ENCODE measurements at places on chromosomes 3 and 15.
A peak's percentile ranks its signal among the peaks of the same experiment; 100 is the strongest.

DNA sequence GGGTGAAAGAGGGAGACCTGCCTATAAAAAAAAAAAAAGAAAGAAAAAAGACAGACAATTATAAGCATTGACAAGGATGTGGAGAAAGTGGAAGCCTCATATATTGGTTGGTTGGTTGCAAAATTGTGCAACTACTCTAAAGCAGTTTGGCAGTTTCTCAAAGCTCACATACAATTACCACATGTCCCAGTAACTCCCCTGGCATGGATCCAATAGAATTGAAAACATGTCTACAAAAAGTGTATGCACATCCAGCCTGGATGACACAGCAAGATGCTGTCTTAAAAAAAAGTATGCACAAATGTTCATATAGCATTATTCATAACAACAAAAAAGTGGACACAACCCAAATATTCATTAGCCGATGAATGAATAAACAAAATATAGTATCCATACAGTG is 19.5 kb downstream of the SETMAR start:
- no peak for DNase-seq

DNA sequence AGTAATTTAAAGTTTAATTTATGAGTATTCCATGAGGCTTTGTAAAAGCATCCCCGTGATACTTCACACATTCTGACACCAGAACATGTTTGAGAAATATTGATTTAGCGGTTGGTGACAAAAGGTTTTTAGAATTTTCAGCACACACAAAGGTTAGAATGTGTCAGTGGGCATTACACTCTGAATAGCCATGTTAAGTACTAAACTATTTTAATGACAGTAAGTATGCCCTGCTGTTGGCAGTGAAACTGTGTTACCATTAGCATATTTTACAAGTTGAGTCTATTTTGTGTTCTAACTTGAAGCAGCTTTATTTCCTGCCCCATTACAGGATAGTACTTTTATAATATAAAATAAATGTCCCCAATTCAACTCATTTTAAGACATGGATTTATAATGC is 66.5 kb downstream of the ADAMTSL3 start:
- no peak for DNase-seq

DNA sequence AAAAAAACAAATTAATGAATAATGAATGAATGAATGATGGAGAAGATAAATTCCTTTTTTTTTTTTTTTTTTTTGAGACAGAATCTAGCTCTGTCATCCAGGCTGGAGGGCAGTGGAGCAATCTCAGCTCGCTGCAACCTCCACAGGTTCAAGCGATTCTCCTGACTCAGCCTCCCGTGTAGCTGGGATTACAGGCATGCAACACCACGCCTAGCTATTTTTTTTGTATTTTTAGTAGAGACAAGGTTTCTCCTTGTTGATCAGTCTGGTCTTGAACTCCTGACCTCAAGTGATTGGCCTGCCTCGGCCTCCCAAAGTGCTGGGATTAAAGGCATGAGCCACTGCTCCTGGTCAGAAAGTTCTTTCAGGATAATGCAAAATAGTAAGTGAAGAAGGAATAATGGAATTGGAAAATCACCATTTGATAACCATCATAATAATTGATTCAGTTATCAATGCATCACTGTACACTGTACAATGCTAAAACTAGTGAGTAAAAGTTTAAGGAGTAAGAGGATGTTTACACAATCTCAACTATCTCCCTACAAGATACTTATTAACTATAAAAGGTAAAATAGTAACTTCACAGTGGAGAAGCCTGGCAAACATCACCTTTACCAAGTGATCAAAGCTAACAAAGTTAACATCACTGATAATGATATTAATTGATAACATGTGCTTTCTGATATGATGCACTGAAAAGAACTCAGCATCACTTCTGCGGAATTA is 12.3 kb upstream of the INO80 start:
- DNase-seq: no peak

DNA sequence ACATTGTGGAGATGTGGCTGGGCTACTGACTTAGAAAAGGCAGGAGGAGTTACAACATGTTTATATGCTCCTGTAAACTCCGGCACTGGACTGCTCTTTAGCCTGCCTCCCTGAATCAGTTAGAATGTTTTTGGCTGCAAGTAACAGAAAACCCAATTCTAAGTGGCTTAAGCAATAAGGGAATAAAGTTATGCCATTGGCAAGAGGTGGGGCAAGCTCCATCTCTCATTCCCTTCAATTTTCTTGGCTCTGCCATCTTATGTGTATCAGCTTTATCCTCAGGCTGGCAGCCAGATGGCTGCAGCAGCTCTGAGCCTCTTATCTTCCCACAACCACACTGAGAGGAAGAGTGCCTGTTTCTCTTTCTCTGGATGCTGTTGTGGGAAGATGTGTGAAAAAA is 22.4 kb upstream of the MEIS2 start:
- no peak for DNase-seq

DNA sequence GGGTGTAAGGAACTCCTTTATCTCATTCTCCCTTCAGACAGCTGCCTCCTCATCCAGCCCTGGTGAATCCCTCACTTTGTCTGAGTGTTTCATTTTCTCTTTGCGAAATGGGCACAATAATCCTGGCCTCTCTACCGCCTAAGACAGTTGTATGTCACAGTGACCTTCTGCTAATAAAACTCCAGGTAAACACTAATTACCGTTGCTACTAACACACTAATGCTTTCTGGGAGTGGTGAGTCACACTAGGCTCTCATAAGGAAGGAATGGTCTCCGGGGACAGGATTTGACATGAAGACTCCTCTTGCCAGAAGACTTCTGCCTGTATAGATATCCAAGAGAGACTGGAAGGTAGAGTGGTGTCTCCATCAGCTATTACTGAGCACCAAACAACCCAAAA is 71.7 kb upstream of the SNRK start:
- DNase-seq: peak; percentile 21

- DNase-seq: no peak
These were observed 415.7 kb downstream of the PLCL2 start for GRCh38 chr3:17300441-17300840.

DNA sequence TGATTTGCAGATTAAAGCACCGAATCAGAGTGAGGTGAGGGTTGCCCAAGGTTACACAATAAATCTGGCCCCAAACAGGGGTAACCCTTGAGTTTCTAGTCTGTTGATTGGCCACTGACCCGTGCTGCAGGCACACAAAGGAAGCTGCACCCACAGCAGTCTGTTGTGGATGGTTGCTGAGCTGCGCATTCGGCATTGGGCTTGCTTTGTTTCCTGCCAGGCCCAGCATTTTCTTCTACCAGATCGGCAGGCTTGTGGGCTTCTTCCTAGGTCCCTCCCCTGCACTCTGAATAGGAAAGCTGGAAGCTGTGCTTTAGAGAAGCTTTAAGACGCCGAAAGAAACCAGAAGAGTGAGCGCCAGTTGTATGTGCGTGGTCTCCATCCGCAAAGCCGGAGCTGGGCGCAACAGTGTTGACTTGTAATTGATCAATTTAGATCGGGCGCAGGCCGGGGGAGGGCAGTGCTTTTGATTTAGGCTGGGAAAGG is 12.1 kb downstream of the B3GNT5 start:
- peak; percentile 37 for DNase-seq

DNA sequence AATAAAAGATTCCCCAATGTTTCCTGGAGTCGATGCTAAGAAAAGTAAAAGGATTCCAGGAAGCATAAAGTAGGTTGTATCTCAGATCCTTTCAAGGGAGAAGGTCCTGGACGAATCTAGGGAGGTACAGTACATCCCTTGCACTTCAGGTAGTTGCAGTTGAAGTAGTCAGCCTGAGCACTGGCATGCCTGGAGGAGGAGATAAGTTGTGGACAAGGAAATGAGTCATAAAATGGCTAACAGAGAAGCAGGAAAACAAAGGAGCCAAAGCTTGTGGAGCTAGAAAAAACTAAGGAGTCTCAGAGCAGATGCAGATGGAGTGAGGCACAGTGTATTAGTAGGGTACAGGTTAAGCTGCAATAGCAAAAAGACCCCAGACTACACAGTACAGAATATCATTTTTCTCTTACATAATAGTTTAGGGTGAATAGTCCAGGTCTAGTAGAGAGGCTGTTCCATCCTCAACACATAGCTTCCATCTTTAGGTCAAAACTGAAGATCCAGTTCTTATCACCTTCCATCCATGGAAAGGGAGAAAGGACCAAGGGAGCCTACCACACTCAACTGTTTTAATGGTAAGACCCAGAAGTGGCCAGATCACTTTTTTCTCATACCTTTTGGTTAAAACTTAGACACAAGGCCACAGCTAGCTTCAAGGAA is 41.3 kb downstream of the COL6A5 start:
- peak; percentile 69 for DNase-seq

- peak; percentile 24 for DNase-seq
These were observed 28.1 kb downstream of the CPNE4 start for GRCh38 chr3:132006605-132007204.

GRCh38 chr3:151579571-151580270 is 118.9 kb upstream of the IGSF10 start:
- no peak for DNase-seq

GRCh38 chr15:66756295-66756694 is 54.3 kb downstream of the SMAD6 start:
- DNase-seq: no peak

DNA sequence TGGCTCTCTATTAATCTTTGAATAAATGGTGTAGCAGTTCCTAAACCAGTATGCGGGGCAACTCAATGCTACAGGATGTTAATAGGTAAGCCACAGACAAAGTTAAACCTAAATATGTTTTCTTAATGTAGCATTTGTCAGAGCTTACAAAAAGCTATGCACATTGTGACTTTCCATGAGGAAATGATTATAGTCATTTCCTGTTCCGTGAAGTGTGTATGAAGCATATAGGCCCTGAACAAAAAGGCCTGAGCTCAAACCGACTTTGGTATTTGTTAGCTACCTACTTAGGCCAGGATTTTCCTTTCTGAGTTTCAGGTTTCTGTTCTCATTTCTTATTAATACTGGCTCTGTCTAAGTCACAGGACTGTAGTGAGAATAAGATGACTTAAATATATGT is 14.2 kb downstream of the ZNF80 start:
- no peak for DNase-seq

DNA sequence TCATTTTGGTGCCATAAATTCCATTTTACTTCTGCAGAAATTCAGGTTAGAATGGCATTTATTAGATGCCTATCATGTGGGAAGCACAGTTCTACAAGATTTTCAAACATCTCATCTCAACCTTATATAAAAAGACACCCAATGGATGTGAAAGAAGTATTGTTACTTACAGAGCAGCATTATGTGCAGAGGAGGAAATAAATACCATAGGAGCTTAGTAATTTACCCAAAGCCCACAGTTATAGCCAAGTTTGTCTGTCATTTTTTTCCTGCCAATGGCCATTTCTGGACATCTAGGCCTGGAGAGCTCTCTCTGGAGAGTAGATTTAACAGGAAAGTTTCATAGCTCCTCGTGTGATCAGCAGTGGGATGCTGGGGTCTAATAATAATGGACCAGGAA is 659.4 kb upstream of the NAALADL2 start:
- no peak for DNase-seq

DNA sequence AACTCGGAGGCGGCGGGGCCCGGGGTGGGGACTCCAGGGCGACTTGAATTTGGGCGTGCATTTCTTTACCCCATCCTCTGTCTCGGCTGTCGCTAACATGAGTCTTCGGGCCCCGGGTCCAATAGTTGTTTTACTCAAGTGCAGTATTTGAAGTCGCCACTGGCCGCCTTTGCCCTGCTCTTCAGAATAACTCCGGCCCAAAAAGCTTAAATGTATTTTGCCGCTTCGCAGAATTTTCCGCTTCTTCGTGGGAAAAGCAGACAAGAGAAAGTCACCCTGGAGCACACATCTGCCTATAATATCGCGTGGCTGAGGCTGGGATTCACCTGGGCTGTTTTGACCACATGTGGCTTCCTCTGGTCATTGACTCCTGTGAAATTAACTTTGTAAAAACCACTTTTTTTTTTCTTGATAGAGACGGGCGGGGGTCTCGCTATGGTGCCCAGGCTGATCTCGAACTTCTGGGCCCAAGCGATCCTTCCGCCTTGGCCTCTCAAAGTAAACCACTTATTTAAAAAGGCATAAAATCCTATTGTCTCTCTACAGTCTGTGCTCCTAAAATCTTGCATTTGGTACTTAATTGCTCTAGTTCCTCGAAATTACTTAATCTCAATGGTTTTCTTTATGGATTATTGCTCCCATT is 676 bp downstream of the CNOT10 start:
- DNase-seq: no peak

Data from Daoy (cell line).